ENCODE measurements at places on chromosomes 4 and X.

DNA sequence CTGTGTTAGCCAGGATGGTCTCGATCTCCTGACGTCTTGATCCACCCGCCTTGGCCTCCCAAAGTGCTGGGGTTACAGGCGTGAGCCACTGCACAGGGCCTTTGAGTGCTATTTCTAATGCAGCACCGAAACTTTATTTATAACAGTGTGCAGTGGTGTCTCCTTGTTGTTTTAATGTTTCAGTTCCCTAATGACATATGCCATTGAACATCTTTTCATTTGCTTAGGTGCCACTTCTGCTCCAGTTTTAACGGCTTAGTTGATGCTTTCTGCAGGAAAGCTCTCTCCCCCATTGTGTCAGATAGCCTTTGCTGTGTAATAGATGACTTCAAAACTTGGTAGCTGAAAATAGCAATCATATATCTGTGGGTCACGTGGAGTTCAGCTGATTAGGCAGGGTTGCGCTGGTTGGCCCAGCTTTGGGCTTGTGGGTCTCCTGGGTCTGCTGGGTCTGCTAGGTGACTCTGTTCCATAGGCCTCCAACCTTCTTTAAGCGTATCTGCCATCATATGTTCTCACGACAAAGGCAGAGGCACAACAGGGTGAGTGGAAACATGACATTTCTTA lies 76.4 kb upstream of the SHISA3 start:
- no peak for DNase-seq

GRCh38 chrX:130772776-130773143 lies 130.2 kb downstream of the ENOX2 start:
- DNase-seq: peak; percentile 54

- no peak for DNase-seq
Measured at GRCh38 chr4:110663738-110664444, 41.0 kb upstream of the PITX2 start.

- no peak for DNase-seq
Measured at GRCh38 chr4:53559021-53559620, 32.2 kb downstream of the LNX1 start.

- no peak for DNase-seq
Measured at GRCh38 chr4:53693408-53693807, 102.1 kb upstream of the LNX1 start.

DNA sequence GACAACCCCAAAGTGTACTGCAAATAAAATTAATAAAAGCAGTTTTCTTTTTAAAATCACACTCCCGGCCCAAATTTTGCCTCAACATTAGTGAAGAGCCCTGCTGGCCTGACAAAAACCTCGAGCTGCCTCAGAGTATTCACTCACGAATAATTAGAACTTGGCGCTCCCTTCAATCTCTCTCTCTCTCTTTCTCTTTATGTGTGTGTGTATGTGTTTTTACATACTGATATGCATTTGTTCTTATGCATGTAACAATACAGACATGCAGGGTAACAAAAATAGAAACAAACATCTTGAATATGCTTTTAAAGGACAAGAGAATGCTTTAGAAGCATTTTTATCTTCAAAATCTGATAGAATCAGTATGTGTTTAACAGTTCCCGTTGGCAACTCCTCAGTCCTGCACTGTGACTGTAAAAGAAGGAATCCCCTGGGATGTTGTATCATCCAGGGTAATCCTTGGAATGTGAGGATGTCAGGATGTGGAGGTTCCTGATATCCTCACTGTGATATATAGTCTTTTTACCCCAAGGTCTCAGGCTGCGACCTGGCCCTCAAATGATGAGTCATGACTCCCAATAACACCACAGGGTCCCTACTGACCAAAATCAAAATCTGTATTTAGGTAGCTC lies 53.0 kb downstream of the PTCHD1 start:
- DNase-seq: no peak

DNA sequence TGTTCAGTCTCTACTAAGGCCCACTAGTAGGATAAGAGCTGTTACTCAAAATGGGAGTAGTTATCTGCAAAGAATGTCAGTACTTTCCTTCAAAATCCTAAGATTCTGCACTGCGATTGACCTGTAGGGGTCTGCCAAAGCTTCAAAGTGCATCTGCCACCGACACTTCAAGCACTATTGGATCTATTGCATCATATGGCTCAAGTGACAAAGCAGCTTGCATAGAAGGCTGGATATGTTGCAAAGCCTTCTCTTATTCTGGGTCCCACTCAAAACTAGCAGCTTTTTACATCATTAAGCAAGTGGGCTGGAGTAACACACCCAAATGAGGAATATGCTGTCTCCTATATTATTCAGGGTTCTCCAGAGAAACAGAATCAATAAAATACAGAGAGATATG lies 115.4 kb upstream of the EMCN start:
- no peak for DNase-seq

DNA sequence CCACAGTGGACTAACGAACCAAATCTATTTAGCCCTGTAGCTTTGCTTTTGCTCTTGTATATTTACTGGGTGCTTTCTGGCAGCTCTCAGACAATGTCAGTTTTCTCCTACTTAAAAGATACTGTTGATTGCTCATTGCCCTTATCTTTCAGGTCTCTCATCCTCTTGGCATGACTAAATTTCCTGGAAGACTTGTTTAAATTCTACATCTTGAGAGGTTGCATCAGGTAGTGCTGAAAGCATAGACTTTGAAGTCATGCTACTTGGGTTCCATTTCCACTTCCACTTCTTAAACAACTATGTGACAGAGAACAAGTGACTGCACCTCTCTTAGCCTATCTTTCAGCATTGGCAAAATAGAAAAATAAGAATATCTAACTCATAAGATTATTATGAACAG lies 8.4 kb downstream of the TDO2 start:
- DNase-seq: no peak

GRCh38 chr4:38904090-38904666 lies 36.6 kb downstream of the FAM114A1 start:
- DNase-seq: no peak

- no peak for DNase-seq
Measured at GRCh38 chrX:150766351-150767044, 73.3 kb downstream of the MTMR1 start.

- DNase-seq: no peak
Measured at GRCh38 chr4:170004651-170005295, 21.4 kb downstream of the MFAP3L start.

DNA sequence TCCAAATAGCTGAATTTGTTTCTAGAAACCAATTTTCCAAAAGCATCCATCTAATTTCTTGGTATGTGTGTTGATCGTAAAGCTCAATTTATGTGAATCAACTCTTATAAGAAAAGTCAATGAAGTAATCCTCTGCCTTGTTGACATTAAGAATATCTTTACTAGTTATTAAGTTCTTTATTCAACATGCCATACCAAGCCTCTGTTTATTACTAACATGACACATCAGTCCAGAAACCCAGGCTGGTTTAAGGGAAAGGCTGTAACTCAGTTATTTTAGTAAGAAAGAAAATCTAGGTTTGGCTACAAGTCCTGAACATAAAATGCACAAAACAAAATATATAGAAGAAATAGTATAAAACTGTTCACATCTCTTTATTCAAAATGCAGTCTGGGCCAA lies 48.0 kb downstream of the KLHL34 start:
- DNase-seq: no peak

DNA sequence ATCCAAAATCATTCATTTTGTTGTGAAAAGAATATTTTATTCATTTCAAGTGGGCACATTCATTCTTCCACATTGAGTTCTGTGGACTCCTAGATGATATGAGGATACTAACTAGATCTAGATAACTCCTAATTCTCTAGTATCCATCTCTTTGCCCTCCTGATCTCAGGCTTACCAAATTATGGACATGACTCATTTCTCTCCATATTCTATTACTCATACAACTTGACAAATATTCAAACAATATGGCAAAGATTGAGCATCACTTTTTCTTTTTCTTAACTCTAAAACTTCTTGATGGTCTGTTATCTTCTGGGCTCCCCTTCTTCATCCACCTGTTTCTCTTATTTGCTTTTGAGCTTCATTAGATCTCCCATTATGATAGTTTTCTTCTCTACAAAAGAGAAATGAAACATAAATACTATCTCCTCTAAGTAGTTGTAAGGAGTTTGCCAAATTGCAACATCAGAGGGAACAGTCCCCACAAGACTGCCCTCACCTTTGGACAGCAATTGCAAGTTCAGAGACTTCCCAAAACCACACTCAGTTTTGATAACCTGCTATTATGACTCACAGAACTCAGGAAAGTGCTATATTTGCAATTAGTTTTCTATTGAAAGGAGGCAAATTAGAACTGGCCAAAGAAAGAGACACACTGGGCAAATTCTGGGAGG lies 422.9 kb downstream of the SPRY1 start:
- no peak for DNase-seq

DNA sequence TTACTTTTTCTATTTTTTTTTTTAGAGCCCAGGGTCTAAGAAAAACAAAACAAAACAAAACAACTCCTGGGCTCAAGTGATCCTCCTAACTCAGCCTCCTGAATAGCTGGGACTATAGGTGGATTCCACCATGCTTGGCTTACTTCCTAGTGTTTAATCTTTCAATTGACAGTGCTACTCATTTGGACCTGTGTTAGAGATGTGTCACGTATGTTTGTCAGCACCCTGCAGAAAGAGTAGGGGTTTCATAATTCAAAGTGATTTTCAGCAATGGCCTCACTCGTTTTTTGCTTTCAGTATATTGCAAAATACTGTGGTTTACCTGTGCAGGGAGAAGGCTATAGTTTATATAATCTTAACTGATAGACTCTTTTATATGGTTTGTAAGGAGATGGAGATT lies 71.6 kb upstream of the TEX13D start:
- DNase-seq: no peak

GRCh38 chrX:119251386-119251785 lies 15.3 kb downstream of the PGRMC1 start:
- no peak for DNase-seq

- no peak for DNase-seq
Measured at GRCh38 chr4:56674984-56675383, 6.1 kb downstream of the HOPX start.

GRCh38 chrX:16124201-16124600 lies 836 bp downstream of the GRPR start:
- DNase-seq: no peak

GRCh38 chrX:133645256-133645655 lies 230.0 kb upstream of the GPC4 start:
- no peak for DNase-seq

DNA sequence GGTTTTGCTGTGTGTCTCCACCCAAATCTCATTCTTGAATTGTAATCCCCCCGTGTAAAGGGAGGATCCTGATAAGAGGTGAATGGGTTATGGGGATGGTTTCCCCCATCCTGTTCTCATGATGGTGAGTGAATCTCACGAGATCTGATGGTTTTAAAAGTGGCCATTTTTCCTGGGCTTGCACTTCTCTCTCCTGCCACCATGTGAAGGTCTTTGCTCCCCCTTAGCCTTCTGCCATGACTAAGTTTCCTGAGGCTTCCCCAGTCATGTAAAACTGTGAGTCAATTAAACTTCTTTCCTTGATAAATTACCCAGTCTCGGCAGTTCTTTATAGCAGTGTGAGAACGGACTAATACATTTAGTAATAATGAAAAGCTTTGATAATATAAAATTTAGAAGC lies 46.9 kb downstream of the ANTXR2 start:
- no peak for DNase-seq

DNA sequence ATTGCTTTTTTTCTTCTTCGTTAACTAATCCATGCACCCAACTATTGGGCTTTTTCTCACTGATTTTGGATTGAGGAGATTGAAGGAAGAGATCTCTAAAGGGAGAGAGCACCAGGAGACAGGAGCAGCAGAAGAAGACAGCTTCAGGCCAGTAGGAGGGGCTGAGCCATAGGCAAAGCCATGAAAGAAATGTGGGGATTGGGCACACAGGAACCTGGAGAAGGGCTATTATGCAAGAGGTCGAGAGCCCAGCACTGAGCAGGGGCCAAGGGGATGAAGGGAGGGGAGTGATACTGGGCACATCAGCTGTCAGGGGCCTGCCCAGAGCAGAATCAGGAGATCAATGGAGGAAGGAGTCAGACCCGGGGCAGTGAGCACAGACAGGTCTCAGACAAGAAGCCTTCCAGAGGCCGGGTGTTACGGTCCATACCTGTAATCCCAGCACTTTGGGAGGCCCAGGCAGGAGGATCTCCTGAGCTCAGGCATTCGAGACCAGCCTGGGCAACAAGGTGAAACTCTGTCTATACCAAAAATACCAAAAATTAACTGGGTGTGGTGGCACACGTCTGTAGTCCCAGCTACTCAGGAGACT lies 140.9 kb downstream of the BCOR start:
- no peak for DNase-seq

DNA sequence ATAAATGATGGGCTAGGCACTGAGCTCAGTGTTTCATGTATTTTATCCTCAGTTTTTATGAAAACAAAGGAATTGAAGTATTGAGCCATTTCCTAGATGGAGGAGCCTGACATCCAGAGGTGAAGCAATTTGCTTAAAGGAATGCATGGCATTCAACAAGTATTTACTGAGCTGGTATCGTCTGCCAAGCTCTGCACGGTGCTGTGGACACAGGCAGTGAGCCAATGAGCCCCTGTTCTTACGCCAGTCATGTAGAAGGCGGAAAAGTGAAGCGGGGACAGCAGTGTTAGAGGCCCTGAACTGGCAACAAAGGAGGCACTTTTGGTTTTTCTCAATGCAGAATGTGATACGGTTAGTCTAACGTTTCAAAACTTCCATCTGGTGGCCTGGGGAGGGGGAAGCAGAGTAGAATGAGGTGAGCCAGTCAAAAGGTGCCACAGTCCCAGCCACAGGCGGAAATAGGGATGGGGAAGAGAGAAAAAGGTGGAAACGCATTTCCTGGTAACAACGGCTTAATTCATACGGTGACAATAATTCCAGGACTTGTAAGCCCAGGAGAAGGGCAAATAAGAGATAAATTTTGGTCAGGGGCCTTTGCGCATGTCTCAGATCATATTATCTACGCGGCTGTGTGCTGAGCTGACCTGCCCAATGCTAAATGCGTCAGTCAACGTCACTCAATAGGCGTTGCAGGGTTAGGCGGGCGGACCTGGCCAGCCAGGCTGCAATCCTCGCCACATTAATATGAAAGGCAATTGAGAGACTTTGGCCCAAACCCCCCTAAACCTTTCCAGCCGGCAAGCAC lies 133.9 kb downstream of the AFAP1 start:
- DNase-seq: no peak

DNA sequence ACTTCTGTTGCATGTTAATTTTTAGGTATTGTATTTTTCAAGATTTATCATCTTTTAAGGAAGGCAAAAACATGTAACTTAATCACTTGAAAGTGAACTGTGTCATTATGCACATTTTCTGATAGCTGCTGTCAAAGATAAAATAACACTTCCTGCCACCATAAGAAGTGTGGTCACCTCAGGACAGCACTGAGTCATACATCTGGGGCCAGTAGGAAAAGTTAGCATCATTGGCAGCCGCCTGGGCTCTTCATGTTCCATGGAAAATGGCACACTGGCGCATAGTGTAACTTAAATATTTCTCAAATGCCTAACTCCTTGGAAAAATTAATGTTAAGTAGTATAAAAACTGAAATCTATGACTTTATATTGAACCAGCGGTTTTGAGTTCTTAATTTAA lies 24.2 kb downstream of the CNKSR2 start:
- no peak for DNase-seq

- no peak for DNase-seq
Measured at GRCh38 chr4:137421796-137422195, 110.5 kb downstream of the PCDH18 start.

All from NCI-H2081 treated with DMSO at 0.1 percent for 48 hours (cell line).